ENCODE measurements at places on chromosomes 6 and 20.

- peak; percentile 1 for DNase-seq
Observed at GRCh38 chr6:23349521-23350147, 776.4 kb upstream of the NRSN1 start.

DNA sequence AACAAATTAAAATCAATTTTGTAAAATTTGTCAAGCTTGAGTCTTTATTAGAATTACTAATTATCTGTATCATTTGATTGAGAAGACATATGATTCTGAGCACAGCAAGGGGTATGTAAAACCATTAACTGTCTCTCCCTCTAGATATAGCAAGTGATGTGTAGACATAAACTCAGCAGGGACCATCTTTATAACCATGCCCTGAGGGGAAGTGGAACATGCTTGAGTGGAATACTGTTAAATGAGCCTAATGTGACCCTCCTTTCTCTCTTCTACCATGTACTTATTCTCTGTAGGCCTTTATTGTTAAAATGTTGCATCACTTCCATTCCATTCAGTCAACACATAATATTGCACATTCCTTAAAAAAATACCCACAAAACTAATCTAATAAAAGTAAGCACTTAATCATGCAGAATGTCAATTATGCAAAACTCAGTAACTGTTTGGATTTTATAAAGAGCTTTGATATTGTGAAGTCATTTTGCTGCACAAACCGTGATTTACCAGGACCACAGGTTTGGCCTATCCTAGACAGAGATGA is 896.6 kb upstream of the MANEA start:
- DNase-seq = no peak

DNA sequence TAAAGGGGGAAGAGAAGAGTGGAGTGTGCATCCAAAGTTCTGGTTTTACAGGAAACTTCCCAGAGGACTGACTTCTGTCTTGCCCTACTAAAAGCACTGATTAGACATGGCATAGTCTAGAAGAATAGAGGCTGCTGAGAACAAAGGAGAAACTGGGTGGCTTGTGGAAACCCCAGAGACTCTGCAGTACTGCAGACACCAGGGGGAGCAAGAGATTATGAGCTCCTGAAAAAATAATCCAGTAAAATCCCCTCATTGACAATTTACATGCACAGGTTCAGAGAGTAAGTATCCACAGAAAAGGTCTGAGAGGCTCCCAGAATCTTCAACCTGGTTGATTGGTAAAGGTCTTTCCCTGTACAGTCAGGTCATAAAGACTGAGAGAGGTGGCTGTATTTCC is 48.7 kb upstream of the CLVS2 start:
- peak; percentile 2 for DNase-seq

DNA sequence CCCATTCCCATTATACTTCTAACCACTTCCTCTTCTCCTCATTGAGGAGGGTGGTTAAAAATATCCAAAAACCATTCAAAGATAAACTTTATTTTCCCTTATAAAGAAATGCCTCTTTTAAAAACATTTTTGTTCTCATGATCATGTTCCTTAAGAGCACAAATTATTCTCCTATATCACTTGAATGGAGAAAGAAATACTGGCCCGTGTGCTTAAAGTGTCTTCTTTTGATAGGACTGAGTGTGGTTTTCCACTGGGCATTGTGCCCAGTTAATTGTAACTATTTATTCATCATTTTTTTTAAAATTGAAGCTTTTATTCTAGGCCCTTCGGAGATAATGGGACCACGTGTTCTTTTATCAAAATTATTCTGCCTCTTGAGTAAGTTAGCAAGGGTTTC is 871.5 kb downstream of the QKI start:
- no peak for DNase-seq

DNA sequence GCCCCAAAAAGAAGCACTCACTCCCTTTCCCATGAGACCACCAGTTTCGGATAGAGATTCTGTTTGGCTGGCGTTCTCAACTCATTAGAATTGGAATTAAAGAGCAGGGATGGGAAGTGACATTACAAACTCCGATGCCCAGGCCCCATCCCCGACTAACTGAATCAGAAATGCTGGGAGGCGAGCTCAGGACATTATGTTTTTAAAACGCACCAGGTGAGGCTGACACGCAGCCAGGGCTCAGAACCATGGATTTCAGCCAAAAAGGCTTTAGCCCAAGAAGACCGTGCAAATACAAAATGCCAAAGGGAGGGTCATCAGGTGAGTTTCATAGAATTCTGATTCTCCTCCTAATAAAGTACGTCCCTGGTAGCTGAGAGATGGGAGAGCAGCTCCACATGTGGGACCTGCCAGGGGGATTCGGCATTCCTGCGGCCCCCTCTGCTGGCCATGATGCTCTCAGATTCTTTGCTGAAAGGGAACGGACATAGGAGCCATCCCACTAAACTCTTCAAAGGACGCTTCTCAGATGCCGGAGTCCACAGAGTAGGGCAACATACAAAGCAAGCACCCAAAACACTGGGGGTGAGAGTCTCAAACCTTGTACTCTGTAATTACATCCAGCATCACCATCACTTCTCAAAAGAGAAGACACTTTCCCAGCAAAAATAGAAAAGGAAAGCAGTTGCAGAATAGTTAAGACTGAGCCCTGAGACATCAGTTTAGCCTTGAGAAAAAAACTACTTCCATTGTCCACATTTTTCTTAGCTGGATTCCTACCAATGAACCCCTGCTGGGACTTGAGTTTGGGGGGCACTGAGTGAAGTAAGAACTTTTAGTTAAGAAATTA is 205.2 kb downstream of the BMP7 start:
- peak; percentile 17 for DNase-seq

GRCh38 chr6:2639167-2639566 is 111.6 kb downstream of the MYLK4 start:
- DNase-seq = no peak

DNA sequence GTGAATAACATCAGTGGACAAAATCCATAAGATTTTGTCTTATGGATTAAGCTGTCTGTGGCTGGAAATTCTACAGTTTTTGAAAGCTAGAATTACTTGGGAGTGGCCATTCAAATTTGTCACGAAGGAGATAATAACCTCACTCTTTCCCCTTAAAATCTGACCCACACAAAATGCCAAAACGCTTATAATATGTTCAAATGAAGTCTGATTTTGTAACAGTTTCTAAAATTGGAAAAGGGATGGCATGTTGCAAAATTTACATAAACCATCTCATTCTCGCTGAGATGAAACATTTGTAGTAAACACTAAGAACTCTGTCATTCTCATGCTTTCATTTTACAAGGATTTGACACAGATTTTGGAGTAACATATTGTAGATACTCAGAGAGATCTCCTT is 112.7 kb downstream of the GJA1 start:
- no peak for DNase-seq

DNA sequence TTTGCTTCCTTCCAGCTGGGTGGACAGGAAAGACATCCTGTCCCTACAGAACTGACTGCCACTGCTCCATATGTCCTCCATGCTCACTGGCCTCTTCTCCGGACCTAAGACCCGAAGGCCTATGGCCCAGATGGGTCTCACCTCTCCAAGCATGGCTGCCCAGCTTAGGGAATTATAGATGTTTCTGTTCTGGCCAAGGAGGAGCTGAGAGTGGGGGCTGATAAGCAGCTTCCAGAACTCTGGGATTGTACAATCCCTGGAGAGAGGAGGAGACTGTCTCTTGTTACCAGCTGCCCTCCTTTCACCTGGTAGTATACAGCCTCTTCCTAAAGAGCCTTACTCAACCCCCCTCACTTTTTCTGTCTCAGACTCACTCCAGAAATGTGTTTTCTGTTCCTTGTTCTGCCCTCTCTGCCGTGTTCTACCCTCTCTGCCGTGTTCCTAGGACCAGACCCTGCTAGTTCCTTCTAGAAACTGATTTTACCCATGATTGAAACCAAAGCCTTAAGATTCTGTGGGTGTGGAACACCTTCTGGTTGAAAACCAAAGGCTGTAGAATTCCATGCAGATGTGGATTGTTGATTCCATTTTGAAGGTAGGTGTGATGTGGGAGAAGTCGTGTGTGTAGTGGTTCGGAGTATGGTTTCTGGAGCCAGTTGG is 28.7 kb downstream of the ANKS1A start:
- DNase-seq = no peak

- no peak for DNase-seq
Observed at GRCh38 chr20:63025534-63026331, 19.0 kb upstream of the BHLHE23 start.

GRCh38 chr6:13487122-13488014 is at the start of gene GFOD1:
Gene GFOD1 (minus strand): TSS chr6:13487600. CDS start chr6:13486890, 710 bp downstream.
- DNase-seq = peak; percentile 78

DNA sequence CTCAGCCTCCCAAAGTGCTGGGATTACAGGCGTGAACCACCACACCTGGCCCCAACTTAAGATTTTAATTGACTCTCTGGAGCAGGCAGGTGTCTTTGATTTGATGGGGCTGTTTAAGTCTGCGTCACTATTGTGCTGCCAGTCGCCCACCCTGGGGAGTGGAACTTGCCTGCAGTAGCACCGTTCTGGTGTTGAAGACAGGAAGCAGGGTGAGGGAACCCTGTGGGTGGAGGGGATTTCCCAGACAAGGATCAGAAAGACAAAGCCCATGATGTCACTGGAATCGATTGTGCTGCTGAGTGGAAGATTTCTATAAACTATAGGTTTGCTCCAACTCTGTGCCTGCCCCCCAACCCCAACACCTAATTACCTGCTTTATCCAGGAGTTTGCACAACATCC is 11.0 kb downstream of the ALDH8A1 start:
- no peak for DNase-seq

GRCh38 chr6:4412488-4412887 is 277.1 kb upstream of the ECI2 start:
- no peak for DNase-seq

GRCh38 chr20:57803508-57804005 is 93.7 kb upstream of the PMEPA1 start:
- no peak for DNase-seq

DNA sequence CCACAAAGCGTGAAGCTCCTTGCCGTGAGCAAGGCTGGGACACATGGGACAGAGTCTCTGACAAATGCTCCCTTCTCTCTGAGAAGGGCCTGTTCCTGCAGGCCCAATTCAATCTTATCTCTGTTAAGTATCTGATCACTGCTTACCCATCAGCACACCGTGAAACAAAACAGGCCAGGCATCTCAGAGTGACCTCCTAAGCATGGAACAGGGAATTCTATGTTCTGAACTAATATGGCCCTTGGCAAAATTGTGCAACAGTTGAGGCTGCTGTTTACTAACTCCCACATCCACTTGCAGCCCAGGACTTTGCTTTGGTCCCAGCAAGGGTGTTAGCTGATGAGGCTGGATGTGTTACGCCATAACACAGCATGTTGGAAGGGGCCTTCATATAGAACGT is 79.2 kb downstream of the GCLC start:
- DNase-seq = no peak

DNA sequence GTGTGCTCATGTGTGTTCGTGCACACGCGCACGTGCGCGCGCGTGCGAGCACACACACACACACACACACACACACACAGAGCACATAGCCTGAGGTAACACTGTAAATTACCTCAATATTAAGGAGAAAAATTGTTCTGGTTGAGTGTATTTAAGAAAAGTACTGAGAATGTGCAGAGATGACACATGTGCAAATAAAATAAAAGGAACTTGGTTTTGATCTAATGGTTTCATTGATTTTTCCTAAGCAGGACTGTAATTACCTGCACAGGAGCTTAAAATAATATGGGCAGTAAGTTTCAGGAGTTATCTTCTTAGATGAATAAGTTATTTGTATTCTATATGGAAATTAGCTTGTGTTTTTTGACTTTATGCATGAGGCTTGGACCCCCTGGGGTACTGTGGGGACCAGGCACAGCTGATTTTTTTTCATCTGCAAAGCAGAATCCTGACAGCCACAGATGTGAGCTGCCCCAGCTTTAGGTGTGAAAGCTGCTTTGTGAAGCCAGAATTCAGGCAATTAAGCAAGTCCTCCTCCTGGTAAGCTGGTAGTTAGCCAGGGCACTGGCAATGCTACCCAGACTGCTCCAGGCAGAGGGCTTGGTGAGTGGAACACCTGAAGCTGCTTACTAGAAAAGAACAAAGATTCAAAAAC is 1040.6 kb upstream of the CITED2 start:
- no peak for DNase-seq

DNA sequence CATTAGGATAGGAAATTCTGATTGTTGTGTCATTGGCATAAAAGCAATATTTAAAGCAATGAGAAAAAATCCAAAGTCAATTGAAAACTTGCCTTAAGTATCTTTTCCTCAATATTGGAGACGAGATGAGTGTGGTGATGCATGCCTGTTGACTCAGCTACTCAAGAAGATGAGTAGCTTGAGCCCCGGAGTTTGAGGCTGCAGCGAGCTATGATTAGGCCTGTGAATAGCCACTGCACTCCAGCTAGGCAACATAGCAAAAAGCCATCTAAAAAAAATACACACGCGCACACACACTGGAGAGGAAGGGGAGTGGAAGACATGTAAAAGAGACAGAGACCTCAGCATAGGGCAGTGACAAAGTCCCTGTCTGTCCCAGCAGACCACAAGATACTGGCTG is 9.7 kb upstream of the MARCKS start:
- DNase-seq = no peak

DNA sequence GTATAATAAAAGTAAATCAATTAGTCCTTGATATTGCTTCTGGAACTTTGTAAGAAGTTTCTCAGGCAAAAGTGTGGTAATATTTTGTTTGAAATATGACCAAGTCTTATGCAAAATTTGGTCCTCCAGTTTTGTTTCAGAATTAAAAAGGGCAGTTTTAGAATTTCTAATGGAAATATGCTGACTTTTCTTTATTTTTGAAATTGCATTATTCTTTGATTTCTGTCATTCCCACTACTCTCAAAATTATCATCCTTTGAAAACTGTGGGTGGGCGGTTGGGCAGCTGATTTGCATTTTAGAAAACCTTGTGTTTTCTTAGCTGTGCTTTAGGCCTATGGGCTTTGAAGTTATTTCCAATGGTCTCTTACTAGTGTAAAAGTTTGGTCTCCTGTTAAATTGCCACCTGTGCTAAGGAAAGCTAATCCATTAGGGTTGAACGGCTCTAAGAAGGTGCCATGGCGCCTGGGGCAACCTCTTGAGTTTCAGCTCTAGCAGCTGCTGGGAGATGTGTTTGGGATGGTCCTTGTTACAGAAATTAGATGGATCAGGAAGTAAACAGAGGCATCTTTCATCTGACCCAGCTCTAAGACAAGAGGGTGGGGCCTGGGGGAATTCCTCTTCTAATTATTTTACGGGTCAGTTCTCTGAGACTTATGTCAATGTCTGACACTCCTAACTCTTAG is 880.8 kb upstream of the SLC35B3 start:
- no peak for DNase-seq

GRCh38 chr6:30590509-30590908 is 19.3 kb downstream of the ABCF1 start:
- no peak for DNase-seq

- no peak for DNase-seq
Observed at GRCh38 chr6:78883651-78884050, 16.3 kb downstream of the IRAK1BP1 start.

GRCh38 chr6:138415125-138415524 is 11.1 kb downstream of the HEBP2 start:
- DNase-seq = no peak
